ENCODE measurements at places on chromosomes 2 and 18. TPM values are rescaled to one million over a fixed set of nuclear protein-coding genes. Genes with fewer than 3 reads are reported as not detected.

Gene C2orf80
- not detected for total RNA-seq

Gene FBXO15
- 2.2 TPM for total RNA-seq

Gene SPATA3
- total RNA-seq, result not detected

Gene CYTIP
- total RNA-seq, result not detected

DNA sequence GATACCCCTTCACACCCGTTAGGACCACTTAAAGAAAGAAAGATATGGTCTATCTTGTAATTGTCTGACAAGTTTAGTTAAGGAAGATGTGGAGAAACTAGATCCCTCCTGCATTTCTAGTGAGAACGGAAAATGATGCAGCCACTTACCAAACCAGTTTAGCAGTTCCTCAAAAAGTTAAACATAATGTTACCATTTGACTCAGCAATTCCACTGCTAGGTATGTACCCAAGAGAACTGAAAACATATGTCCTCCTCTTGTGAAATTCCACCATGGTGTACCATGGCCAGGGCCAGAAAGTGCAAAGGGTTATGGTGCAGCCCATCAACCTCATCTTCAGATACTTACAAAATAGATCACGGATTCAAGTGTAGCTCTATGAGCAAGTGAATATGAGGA lies 79.0 kb upstream of the ID2 start:
- no peaks in the 10 kb centered on the region for H3K36me3 ChIP-seq
- no peak for DNase-seq
- peaks cover 41% of the 10 kb centered on the region for H3K4me1 ChIP-seq
- H3K27ac ChIP-seq, result peak overlapping the region; percentile 82
- H3K27me3 ChIP-seq, result no peaks in the 10 kb centered on the region

- H3K4me3 ChIP-seq, result no peak overlapping the region
- H3K27me3 ChIP-seq, result no peaks in the 10 kb centered on the region
- DNase-seq, result no peak
- H3K27ac ChIP-seq, result no peak overlapping the region
Observed at GRCh38 chr2:8495189-8495989, 186.5 kb upstream of the ID2 start.

DNA sequence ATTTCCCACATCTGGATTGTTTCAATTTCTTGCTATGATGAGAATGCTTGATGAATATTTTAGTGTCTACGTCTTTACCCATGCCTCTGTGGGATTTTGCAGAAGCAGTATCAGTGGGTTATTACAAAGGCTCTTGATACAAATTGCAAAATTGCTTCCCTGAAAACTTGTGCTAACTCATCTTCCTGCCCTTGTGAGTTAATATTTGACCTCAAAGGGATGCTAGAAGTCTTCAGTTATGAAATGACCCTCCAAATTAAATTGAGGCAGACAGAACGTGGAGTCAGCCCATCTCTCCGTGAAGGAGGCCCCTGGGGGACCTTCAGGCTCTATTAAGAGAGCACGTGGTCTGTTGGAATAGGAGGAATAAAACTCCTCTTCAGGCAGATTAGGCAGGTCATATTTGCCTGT lies 239.2 kb upstream of the HS6ST1 start:
- H3K27ac ChIP-seq, result no peak overlapping the region
- DNase-seq, result peak; percentile 34
- no peaks in the 10 kb centered on the region for H3K27me3 ChIP-seq
- no peaks in the 10 kb centered on the region for H3K36me3 ChIP-seq
- no peak overlapping the region for H3K4me3 ChIP-seq

DNA sequence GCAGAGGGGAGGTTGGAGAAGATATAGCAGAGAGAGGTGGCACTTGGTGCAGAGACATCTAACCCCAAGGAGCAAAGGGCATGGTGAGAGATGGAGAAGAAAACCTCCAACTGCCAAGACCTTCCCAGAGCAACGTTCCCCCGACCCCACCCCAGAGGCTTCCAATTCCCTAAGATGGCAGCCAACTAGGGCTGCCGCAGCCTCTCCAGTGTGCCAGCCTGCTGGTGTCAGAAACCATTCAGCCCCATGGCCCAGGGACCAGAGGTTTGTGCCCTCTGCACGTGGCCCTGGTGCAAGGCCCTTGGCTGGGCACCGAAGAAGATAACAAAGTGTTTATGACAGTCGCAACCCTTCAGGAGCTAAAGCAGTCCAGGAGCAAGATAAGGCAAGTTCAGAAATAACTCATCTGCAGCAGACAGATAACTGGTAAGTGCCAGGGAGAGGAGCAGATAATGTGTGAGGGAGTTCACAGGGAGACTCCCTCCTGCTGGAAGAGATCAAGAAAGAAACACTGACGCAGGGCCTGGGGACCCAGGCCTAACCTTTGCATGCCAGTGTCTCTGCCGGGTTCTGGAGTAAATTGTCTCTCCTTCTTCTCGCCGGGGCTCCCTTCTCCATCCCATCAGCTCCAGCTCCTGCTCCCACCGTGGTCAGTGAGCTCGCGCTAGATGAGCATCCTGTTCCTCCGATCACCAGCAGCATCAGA lies 66.1 kb upstream of the ID2 start:
- H3K4me1 ChIP-seq, result peaks cover 45% of the 10 kb centered on the region
- H3K36me3 ChIP-seq, result peaks cover under 1% of the 10 kb centered on the region

- no peaks in the 10 kb centered on the region for H3K27me3 ChIP-seq
- H3K4me3 ChIP-seq, result no peak overlapping the region
- no peaks in the 10 kb centered on the region for H3K36me3 ChIP-seq
- peaks cover 9% of the 10 kb centered on the region for H3K4me1 ChIP-seq
- no peak for DNase-seq
- no peak overlapping the region for H3K27ac ChIP-seq
Observed at GRCh38 chr2:221758076-221758475, 186.0 kb upstream of the EPHA4 start.

GRCh38 chr2:71423817-71424420 lies 29.4 kb upstream of the DYSF start:
- no peak for DNase-seq
- peaks cover 4% of the 10 kb centered on the region for H3K4me1 ChIP-seq
- peak overlapping the region; percentile 27 for H3K27ac ChIP-seq
- no peak overlapping the region for H3K4me3 ChIP-seq
- peaks cover 45% of the 10 kb centered on the region for H3K36me3 ChIP-seq

DNA sequence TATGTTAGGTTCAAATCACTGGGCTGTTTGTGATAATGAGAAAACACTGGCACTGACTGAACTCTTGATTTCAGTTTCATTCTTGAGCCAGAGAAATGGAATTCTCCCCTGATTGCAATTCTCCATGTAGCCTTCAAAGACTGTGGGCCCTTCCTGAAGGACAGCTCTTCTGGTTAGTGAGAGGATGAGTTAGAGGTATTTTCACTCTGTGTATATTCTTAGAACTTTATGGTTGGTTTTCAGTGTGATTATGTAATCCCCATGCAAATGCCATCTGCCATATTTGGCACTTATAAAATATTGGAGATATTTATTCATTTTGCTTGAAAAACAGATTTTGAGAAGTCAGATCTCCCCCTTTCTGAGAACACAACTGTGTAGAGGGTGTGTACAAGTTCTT lies 323.7 kb downstream of the SLC4A3 start:
- H3K4me3 ChIP-seq, result no peak overlapping the region
- no peak for DNase-seq
- peaks cover 3% of the 10 kb centered on the region for H3K27me3 ChIP-seq
- H3K4me1 ChIP-seq, result no peaks in the 10 kb centered on the region
- no peak overlapping the region for H3K27ac ChIP-seq
- no peaks in the 10 kb centered on the region for H3K36me3 ChIP-seq

GRCh38 chr18:45441110-45441847 lies 174.0 kb upstream of the SLC14A2 start:
- no peak overlapping the region for H3K27ac ChIP-seq
- H3K4me3 ChIP-seq, result no peak overlapping the region
- no peaks in the 10 kb centered on the region for H3K36me3 ChIP-seq
- no peak for DNase-seq

DNA sequence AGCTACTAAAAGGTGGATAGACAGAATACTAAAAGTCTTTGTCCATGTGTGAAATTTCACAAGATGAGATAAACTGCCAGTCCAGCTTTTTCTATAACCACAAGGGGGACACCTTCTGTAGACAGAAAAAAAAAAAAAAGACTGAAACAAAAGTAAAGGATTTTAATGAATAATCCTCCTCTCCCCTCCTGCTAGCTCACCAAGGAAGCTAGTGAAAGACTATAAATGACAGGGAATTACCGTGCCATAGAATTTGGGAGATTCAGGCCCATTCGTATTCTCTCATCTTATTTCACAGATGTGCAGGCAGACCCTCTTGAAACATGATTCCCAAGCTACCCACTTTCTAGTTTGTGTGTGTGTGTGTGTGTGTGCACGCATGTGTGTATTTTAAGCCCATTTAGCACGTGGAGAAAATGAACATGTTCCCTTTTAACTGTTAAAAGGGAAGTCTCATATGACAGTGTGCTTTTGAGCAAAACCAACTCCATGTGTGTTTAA lies 36.3 kb upstream of the SLC8A1 start:
- DNase-seq, result no peak
- no peak overlapping the region for H3K4me3 ChIP-seq
- H3K36me3 ChIP-seq, result no peaks in the 10 kb centered on the region
- peaks cover 29% of the 10 kb centered on the region for H3K4me1 ChIP-seq

GRCh38 chr2:233964581-233964980 lies 47.4 kb downstream of the TRPM8 start:
- H3K4me3 ChIP-seq, result no peak overlapping the region
- H3K27ac ChIP-seq, result no peak overlapping the region
- H3K4me1 ChIP-seq, result no peaks in the 10 kb centered on the region
- no peaks in the 10 kb centered on the region for H3K36me3 ChIP-seq

GRCh38 chr2:25339791-25340180 lies 1.9 kb downstream of the DNMT3A start:
- H3K27me3 ChIP-seq, result no peaks in the 10 kb centered on the region
- peak overlapping the region; percentile 73 for H3K4me3 ChIP-seq
- peaks cover 37% of the 10 kb centered on the region for H3K4me1 ChIP-seq
- H3K27ac ChIP-seq, result peak overlapping the region; percentile 59
- no peak for DNase-seq

DNA sequence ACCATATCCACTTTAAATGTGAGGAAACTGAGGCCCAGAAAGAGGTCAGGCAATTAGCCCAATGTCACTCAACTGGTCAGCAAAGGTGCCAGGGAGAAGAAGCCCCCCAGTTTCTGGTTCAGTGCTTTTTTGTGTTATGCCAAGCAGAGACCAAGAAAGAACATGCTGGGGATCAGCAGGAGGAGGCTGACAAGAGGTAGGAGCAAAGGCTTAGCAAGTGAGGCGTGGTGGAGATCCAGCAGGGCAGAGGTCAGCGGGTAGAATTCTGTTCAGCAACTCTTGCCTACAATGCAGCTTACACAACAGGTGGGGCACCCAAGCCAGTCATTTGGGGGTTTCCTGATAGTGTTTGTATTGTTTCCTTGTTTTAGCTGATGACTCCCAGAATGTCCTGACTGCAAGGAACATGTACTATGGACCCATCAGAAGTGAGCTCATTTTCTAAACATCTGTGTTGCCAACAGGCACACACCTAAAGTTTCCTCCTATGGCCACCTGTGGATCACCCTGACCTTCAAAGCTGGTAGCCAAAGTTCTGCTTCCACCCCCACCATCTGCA lies 28.2 kb downstream of the LPIN2 start:
- H3K4me3 ChIP-seq, result no peak overlapping the region
- H3K36me3 ChIP-seq, result peaks cover 11% of the 10 kb centered on the region
- peaks cover 26% of the 10 kb centered on the region for H3K4me1 ChIP-seq
- no peak for DNase-seq
- H3K27me3 ChIP-seq, result no peaks in the 10 kb centered on the region
- H3K27ac ChIP-seq, result no peak overlapping the region

GRCh38 chr18:55314615-55315237 lies 273.3 kb downstream of the TCF4 start:
- peaks cover 2% of the 10 kb centered on the region for H3K36me3 ChIP-seq
- peak overlapping the region; percentile 63 for H3K27ac ChIP-seq
- H3K4me3 ChIP-seq, result no peak overlapping the region
- DNase-seq, result no peak
- no peaks in the 10 kb centered on the region for H3K27me3 ChIP-seq

GRCh38 chr2:104444889-104445288 lies 409.0 kb upstream of the POU3F3 start:
- peaks cover 4% of the 10 kb centered on the region for H3K27me3 ChIP-seq
- no peaks in the 10 kb centered on the region for H3K4me1 ChIP-seq
- no peak overlapping the region for H3K4me3 ChIP-seq
- no peak overlapping the region for H3K27ac ChIP-seq
- no peaks in the 10 kb centered on the region for H3K36me3 ChIP-seq
- DNase-seq, result no peak

All from mesothelial cell of epicardium (in vitro differentiated cells).